ENCODE measurements at places on chromosomes 16 and 17.

DNA sequence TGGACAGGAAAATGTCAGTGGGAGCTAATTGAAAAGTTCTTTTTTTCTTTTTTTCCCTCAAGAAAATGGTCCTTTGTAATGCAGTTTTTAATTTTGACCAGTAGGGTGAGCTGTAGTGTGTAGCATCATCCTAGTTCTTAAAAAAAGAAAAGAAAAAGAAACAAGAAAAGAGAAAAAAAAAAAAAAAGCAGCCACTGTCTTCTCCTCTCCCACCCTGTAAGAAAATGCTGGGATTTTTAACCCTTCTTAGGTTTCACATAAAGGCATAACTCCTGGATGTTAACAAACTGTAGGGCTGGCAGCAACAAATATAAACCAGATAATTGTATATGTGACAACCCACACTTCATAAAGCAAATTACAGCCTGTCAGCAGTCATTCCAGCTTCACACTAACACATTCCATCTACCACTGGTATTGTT, 78.1 kb downstream of the SKAP1 start:
- DNase-seq: peak; percentile 24

DNA sequence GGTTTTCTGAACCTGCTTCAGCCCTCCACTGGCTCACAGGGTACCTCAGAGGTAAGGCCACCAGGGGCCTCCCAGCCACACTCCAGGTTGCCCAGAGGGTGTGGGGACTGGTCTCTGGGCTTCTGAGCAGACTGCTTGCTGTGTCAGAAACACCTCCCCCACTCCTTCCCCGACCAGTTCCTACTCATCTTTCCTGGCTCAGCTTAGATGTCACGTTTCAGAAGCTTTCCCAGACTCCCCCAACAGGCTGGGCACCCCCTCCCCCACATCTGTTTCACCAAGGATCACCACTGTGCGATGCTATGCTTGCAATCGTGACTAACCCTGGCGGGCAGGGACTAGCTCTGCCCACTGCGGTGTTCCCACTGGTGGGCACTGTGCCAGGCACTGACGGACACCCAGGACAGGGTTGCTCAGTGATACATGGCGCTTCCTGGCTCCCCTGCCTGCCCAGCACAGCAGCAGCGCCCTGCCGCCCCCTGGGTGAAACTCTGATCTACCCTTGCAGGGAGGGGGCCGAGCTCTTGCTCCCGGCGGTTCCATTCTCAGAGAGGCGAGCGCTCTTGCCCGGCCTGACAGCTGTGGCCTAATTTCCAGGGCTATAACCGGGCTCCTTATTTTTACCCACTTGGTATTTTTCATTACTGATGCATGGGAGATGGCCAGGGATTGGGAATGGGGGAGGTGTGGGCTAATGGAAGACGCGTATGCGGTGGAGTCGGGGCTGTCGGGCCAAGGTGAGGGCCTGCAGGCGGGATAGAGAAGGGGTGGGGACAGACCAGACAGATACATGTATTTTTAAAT, 29.4 kb upstream of the MTSS2 start:
- no peak for DNase-seq

DNA sequence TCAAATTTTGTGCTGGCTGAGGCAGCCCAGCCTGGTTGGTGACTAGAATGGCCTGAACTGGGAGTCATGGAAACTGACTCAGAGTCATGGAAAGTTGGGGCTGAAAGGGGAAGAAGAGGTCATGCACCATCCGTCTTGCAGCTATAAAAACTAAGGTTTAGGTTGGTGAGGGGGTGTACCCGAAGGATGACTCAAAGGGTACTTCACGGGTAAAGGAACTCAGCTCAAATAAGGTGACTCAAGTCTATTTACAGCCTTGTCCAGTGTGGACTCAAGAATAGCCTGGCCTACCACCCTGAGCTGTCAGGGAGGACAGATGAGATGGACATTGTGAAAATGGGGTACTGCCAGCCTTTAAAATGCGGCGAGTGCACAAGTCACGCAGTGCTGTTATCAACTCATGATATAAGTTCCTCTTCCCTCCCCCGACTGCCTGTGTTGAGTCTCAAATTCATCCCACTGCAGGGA, 18.6 kb downstream of the CD300LB start:
- DNase-seq: no peak

GRCh38 chr17:79942011-79942405, 93.7 kb downstream of the TBC1D16 start:
- DNase-seq: no peak

GRCh38 chr16:54347961-54348360, 61.4 kb upstream of the IRX3 start:
- no peak for DNase-seq

GRCh38 chr16:66419527-66419926, 7.6 kb upstream of the BEAN1 start:
- no peak for DNase-seq
